Fibroblast of villous mesenchyme (primary cell): ENCODE measurements at places on chromosomes 12 and 14.

- no peak for DNase-seq
Measured at GRCh38 chr12:114269153-114269552, 136.8 kb downstream of the TBX5 start.

DNA sequence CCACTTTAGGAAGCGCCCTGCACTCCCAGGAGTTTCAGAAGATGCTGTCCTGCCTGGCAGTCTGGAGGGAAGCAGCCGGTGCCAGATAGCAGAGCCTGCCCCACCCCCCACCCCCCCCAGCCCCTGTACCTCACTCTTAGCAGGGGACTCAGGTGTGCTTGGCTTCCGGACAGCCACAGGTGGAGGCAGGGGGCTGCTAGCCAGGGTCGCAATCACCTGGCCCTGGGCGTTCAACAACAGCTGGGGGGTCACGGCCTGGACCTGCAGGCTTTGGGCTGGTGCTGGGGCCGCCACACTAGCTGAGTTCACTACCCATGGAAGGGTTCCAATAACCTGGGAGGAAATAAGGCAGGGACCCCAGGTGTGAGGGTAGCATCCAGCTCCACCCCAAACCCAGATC is 22.0 kb downstream of the POU6F1 start:
- no peak for DNase-seq

- no peak for DNase-seq
Measured at GRCh38 chr14:49959822-49960408, 67.0 kb downstream of the ARF6 start.

DNA sequence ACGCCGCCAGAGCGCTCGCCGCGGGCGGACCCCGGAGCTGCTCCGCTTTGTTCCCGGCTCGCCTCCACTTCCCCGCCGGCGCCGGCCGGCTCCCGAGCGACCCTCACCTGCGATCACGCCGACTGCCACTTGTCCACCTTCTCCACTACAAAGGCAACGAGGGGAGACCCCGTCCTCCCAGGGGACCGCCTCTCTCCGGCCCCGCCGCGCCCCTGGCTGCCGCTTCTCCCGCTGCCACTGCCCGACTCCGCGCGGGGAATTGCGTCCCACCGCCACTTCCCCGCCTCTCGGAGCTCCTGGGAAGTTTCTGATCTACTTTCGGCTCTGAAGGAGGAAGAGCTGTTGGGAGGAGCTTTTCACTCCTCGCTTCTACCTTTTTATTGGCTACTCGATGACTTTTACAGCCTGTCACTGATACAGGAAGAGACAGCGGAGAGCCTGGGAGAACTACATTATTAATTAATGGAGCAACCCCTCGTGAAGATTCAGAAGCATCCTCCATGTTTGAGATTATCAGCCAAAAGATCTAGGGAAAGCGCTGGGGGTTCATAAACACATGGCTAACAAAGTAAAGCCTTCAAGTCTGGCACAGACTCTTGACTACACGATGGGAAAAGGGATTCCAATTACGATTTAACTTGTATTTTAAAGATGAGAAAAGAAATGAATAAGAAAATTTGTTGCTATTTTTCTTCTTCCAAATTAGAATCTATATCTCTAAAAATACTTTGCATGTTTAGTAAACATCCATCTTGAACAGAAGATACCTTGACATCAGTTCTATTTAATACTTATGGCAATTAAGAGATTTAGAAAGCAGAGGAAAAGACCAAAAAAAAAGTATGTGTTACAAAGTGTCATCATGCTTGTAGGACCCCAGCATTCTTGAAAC is at the start of gene BAZ1A:
Gene BAZ1A, minus strand, starts transcription at position 330 of the 892 bp plus-strand sequence. CDS start 756 bp downstream, outside the sequence.
- DNase-seq: peak; percentile 94

- no peak for DNase-seq
Measured at GRCh38 chr14:37054869-37055268, 117.5 kb downstream of the SLC25A21 start.
